ENCODE measurements at places on chromosomes 3 and 15.

DNA sequence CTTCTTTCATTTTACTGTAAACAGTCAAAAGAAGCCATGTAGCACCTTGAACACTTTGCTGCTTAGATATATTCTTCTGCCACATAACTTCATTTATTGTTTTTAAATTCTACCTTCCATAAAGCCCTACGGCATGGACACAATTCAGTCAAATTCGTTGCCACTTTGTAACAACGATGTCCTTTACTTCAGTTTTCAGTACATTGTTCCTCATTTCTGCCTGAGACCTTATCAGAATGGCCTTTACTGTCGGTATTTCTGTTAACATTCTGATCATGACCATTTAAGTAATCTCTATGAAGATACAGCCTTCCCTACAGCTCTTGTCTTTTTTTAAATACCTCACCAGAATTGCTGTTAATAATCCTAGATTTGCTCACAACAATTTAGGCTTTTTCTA, 466.9 kb downstream of the NAALADL2 start:
- DNase-seq, result no peak

DNA sequence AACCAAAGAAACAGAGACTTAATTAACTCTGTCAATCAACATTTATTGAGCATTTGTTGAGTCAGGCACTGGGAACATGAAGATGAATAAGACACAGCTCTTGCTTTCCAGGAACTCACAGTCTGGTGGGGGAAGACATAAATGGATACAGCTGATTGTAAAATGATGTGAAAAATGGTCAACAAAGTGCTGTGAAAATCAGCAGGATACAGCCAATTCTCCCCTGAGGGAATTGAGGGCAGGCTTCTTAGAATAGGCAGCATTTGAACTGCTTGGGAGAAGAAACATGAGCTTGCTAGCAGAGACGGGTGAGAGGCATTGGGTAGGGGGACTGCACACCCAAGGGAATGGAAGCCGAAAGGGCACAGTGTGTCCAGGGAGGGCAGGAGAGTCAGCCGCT, 41.1 kb downstream of the MFSD1 start:
- no peak for DNase-seq

GRCh38 chr15:78359041-78359808, 19.1 kb downstream of the CRABP1 start:
- DNase-seq, result no peak

- DNase-seq, result no peak
Measured at GRCh38 chr3:195853036-195853435, 41.3 kb upstream of the MUC4 start.

GRCh38 chr3:194312743-194313281, 38.3 kb downstream of the CPN2 start:
- no peak for DNase-seq

DNA sequence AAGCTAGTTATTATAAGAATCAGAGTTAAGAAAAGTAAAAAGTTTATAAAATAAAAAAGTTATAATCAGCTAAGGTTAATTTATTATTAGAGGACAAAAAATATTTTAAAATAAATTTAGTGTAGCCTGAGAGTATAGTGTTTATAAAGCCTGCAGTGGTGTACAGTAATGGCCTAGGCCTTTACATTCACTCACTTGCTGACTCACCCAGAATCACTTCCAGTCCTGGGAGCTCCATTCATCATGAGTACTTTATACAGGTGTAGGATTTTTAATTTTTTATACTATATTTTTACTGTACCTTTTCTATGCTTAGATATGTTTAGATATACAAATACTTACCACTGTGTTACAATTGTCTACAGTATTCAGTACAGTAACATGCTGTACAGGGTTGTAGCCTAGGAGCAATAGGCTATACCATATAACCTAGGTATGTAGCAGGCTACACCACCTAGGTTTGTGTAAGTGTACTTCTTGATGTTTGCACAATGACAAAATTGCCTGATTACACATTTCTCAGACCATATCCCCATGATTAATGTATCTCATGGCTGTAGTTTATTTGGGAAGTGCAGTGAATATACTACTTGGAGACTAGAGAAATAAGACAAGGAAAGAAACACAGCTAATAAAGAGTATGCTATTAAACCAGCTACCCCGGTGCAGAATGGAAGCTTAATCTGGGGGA, 101.9 kb upstream of the GALNT15 start:
- no peak for DNase-seq

DNA sequence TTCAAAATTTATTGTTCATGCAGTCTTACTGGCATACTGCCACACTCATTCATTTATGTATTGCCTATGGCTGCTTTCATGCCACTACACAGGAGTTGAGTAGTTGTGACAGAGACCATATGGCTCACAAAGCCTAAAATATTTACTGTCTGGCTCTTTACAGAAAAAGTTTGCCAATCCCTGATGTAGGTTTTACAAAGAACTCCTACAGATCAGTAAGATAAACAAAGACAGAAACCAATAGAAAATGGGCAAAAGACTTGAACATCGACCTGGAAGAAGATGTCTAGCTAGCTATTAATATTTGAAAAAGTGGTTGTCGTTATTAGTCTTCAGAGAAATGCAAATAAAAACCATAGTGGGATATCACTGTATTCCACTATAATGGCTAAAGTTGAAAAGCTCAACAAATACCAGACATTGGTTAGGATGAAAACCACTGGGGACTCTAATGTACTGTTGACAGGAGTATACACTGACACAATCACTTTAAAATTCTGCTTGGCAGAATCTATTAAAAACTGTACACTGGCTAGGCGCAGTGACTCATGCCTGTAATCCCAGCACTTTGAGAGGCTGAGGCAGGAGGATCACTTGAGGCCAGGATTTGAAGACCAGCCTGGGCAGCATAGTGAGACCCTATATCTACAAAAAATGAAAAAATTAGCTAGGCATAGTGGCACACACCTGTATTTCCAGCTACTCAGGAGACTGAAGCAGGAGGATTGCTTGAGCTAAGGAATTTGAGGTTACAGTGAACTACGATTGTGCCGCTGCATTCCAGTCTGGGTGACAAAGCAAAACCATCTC, 87.7 kb downstream of the NEO1 start:
- DNase-seq, result no peak

DNA sequence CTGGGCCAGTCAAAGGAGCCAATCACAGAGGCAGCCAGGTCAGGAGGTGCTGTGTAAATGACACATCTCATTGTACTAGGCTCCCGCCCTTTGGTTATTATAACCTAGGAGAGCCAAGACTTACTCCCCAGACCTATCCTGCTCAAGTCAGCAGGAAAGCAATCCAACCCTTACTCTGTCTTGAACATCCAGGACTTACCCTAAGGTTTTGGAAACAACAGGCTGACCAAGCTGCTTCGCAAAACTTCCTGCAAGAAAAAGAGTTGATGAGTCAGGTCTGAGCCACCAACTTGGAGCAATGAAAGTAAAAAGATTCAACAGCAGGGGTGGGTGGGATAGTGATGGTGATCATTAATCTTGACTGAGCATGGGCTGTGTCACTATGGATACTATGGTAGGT, 144.4 kb downstream of the MYLK start:
- DNase-seq, result no peak

GRCh38 chr3:75896265-75896664, 110.9 kb upstream of the ZNF717 start:
- no peak for DNase-seq

GRCh38 chr3:183871541-183871940, 13.1 kb downstream of the PARL start:
- DNase-seq, result no peak

DNA sequence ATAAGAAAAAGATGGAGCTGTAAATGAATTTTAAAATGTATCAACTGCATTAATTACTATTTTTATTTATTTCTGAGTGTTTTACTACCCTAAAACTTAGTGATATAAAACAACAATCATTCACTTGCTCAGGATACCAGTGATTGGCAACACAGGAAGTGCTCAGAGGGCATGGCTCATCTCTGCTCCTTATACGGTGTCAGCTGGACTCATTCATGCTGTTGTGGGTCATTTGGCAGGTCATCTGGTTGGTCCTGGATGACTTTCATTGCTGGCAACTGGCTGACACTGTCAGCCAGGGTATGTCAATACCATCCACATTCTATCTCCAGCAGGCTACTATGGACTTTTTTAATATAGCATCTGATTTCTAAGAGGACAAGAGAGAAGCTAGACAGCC, 689.6 kb upstream of the NECTIN3 start:
- no peak for DNase-seq

DNA sequence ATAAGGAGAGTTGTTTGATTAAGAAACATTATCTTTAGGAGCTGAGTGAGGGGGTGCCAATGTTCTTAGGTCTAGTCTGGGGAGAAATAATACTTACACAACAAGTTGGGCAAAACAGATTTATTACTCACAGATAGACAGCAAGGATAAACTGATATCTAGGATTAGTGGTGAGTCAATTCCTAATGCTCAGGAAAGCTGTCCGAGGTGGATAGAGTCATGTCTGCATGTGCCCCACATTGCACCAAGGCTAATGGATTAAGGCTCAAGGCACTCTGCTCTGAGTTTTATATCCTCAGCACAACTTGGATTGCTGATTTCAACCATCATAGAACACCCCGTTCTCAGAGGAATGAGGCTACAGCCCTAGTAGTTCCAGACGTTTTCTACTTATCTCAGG, 1042.3 kb downstream of the OTOL1 start:
- DNase-seq, result no peak

- DNase-seq, result no peak
Measured at GRCh38 chr15:82106679-82107078, 60.9 kb upstream of the MEX3B start.

- DNase-seq, result no peak
Measured at GRCh38 chr15:48627260-48627940, 18.1 kb downstream of the FBN1 start.

DNA sequence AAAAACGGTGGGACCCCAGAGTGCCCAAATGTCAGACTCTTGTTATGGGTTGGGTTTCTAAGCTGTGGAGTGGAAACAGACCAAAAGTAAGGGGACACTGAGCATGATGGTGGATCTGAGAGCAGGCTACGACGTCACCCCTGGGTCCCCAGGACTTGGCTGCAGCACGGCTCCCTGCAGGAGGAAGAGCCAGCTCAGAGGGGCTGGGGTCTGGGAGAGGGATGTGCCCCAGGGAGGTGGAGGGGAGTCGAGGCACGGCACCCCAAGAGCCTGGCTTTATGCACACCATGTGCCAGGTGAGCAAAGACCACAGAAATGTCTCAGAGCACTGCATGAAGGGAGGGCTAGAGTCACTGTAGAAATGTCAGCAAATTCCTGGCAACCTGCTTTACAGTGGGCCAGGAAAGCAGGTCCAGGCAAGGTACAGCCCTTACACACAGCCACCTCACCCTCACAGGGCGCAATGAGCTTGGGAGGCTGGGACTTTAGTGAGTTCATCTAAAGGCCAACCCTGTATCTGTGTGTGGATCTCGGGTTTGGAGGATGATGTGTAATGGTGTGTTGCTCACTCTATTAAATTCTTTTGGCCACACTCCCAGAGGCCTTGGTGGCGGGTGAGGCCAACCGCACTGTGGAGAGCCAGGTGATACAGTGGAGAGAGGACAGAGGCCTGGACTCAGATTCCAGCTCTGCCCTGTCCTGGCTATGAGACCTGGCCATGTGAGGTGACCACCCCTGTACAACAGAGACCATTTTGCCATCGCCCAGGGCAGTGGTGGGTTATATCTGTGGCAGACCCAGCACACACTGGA, 14.1 kb downstream of the CTSH start:
- no peak for DNase-seq

DNA sequence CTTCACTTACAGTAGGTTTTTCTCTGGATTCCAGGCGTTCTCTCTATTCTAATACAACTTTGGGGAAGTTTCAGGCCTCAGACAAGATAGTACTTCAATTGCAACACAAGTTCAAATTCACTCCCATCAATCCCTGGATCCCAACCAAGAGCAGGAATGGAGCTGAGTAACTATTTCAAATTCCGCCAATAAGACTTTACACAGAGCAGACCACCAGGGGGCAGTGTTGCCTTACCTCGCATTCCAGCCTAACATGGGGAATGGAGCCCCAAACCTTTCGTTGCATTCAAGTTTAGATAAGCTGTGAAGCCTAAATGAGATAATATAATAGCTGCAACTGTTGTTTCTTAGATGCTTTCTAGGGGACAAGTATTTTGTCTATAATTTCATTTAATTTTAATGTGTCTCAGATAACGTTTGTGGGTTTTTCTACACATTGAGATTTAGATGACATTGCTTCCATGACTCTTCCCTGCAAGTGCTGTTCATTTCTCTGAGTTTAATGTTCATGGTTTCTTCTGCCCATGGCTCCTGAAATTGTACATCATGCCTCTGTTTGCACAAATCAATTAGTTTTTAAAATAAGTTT, 186.7 kb downstream of the NSUN3 start:
- DNase-seq, result peak; percentile 18

GRCh38 chr3:134696155-134696554, 45.3 kb upstream of the KY start:
- no peak for DNase-seq

- DNase-seq, result no peak
Measured at GRCh38 chr3:20652231-20652986, 466.4 kb upstream of the SGO1 start.

DNA sequence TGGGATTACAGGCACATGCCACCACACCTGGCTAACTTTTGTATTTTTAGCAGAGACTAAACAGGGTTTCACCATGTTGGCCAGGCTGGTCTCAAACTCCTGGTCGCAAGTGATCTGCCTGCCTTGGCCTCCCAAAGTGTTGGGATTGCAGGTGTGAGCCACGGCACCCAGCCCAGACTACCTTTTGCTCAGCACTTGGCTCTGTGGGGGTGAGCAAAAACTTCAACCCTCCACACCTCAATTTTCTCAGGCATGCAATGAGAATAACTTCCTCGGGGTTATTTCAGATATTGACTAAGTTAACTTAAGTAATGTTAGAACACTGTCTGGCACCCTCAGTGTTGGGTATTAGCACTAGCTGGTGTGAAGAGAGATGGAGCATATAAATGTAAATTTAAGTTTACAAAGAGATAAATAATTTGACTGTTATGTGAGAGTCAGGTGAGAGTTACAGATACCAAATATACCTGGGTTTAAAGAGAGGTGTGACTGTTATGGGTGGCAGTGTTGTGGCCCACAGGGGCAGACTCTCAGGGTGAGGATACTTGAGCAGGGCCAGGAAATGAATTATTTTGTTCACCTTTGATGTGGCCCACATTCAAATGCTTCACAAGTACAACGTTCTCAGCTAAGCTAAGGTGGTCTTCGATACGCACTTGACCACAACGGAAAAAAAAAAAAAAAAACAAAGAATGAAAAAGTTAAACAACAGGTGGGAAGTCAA, 29.0 kb downstream of the CPOX start:
- no peak for DNase-seq

DNA sequence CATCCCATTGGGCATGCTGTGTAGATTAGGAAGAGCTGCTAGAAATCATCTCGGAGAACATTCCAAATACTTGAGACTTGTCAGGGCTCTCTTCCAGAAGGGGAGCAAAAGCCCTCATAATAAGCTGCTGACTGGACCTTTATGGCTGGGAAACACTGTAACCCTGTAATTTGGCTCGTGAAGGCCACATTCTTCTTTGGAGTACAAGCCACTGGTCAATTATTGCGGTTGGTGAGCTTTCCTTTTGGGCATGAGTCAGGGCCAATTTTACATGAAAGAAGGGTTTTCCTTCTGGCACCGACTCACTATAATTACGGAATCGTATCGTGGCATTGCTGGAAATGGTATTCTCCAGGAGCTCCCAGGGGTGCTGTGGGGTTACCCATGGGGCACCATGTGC, 434.5 kb upstream of the RGMA start:
- DNase-seq, result no peak

Data from thymus (tissue), 14 donors.